ENCODE measurements at places on chromosomes 3 and 15.
A peak's percentile ranks its signal among the peaks of the same experiment; 100 is the strongest.

DNA sequence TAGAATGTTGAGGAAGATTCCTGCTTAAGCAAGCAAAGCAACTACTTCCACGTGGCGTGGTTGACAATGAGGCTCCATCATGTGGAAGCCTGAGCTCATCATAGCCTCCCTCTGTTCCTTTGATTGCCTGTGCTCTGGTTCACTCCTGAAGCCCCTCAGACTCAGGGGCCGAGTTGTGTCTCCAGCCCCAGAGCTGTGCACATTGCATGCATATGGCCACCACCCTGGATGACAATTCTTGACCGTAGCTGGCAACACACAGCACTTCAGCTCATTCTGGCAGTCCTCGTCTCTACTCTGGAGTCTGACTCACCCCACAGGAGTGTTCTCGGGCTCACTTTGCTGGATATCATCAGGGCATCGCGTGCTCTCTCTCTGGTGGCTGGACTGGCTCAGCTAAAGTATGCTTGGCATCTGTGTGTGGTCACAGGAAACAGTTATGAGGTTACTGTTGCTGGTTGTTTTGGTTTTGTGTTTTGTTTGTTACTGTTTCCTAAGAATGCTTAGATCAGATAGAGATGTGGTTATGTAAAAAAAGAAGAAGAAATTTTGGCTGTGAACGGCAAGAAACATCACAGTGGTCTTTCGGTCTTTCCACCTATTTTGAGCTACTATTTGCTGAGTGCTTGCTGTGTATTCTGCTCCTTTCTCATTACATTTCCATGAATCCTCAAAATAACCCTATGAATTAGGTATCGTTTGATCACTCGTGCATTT lies 41.6 kb upstream of the MRPS22 start:
- no peak for DNase-seq

GRCh38 chr3:177429079-177429478 lies 231.8 kb upstream of the TBL1XR1 start:
- DNase-seq = no peak

DNA sequence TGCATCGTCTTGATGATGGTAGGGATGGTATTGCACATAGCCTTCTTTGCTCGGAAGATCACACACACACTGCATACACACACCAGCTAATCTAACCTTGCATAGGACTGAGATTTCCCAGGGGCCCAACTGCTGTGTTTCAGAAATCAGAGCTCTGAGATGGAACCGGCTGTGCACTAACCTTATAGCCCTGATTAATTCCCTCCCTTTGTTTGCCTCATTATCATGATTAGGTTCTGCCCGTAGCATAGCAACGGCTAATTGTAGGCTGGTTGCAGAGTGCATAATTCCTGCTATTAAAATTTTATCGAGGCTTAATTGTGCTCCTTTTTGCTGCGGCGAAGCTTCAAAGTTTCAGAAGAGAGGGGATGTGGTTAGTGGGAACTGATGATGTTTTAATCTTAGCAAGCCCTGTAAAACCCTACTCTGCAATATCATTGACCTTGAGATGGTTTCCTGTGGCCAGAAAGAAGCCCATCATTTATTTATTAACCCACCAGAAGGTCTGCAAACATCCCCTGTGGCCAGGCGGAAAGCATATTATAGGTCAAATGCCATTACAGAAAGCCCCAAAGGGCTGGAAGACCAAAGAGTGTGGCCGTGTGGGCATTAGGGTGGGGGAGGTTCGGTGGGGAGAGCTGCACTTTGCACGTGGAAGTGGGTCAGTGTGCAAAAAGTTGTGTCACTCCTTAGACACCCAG lies 56.2 kb upstream of the GLCE start:
- no peak for DNase-seq

DNA sequence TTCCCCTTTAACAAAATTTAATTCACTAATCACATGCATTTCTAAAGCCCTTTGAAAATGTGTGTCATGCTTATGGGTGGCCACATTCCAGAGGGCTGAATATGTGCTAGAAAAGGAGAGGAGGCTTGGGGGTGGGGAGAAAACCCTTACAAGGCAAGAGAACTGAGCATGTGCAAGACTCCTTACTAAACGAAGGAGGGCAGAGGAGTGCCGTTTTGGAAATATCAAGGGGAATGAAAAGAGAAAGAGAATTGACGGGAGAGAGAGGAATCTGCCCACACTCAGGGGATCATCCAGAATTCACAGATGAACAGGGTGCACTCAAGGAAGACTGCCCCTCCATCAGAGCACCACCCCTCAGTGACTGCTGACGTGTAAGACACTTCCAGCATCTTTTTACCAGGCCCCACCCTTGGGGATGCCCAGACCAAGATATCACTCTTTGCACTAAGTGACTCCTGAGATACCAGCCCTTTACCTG lies 37.9 kb upstream of the TSC22D2 start:
- no peak for DNase-seq

GRCh38 chr3:47661121-47661752 lies 82.6 kb upstream of the CSPG5 start:
- no peak for DNase-seq

DNA sequence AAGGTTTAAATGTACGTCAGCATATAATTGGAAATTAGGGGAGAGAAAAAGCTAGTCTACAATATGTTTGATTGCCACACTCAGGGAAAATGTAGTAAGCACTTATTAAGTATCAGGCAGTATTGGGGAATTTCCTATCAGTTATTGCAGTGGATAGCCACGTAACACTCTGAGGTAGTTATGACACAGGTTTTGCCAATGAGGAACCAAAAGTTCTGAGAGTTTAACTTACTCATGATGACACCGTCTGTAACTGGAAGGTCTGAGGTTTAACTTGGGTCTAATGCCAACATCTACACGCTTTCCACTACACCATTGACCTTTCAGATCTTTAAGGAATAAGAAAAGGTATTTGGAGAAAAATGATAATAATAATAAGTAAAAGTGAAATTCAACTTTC lies 89.5 kb downstream of the ZMAT3 start:
- no peak for DNase-seq

DNA sequence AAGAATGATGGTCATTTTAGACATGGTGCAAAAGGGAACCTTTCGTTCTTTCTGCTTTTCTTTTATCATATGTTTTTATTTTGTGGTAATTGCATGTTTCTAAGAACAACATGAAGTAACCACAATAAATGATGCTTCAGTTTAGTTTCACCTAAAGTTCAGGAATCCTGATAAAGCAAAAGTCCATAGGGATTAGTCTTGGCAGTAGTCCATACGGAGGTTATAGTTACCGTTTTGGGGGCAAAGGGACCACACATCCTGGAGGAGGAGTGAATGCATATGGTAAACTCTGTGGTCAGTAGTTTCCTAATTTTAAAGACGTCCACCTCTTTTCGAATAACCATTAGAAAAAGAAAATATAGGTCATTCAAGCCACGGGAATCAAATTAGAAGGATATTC lies 141.5 kb downstream of the MCTP2 start:
- no peak for DNase-seq

DNA sequence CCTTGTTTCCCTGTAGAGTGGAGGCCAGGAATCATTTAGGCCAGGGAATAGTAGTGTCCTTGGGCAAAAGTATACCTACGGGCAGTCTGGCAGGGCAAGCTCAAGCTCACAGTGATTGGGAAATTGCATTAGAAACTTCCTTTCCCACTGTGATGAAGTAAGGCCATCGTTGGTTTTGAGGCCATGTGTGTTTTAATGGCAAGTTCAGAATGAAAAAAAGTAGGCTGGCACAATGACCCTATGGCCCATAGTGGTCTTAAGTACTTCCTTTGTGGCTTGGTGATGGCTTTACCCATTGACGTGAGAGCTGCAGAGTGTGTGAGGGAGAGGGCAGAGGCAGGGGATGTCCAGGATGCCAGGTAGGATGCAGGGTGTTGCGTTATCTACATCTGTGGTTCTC lies 28.8 kb downstream of the LIMD1 start:
- DNase-seq = no peak

GRCh38 chr15:26525096-26525495 lies 247.8 kb downstream of the GABRB3 start:
- no peak for DNase-seq

DNA sequence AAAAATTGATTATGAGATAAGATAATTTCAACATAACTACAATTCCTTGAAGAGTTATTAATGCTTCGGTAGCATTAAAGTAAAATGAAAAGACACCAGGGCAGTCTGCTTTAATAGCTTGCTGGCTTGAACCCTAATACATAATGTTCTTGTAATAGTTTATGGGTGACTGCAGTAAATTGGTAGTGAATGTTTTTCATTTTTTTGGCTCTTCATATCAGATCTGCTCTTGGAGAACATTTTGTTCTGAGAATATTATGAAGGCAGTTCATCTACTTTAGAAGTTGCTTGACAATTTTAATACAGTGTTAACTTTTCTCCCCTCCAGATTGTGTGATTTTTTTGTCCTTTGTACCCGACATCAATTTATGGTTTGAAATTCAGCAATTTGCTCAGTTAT lies 128.4 kb downstream of the ZBTB20 start:
- no peak for DNase-seq

GRCh38 chr3:44687898-44688297 lies 24.6 kb upstream of the ZNF502 start:
- no peak for DNase-seq

DNA sequence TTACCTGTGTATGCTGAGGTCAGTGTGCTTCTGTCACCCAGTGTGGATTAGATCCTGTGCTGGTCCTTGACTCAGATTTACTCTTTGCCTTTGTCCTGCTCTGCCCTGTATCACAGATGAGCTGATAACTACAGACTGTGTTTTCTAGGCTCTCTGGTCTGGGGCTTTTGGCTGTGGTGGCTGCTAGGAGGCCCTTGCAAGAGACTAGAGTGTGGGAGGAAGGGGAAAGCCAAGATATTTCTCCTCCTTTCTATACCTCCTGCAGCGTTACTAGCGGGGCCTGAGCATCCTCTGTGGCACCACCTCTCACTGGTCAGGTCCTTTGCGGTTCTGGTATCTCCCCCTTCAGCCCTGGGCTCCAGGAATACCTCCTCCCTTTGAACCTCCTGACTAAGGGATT lies 282.3 kb upstream of the TBC1D5 start:
- DNase-seq = no peak

- DNase-seq = no peak
These were observed 28.6 kb upstream of the PLXNA1 start for GRCh38 chr3:126954141-126954842.

GRCh38 chr3:142337994-142338393 lies 109.8 kb downstream of the XRN1 start:
- DNase-seq = no peak

GRCh38 chr15:36590838-36591237 lies 11.4 kb downstream of the CDIN1 start:
- DNase-seq = no peak

DNA sequence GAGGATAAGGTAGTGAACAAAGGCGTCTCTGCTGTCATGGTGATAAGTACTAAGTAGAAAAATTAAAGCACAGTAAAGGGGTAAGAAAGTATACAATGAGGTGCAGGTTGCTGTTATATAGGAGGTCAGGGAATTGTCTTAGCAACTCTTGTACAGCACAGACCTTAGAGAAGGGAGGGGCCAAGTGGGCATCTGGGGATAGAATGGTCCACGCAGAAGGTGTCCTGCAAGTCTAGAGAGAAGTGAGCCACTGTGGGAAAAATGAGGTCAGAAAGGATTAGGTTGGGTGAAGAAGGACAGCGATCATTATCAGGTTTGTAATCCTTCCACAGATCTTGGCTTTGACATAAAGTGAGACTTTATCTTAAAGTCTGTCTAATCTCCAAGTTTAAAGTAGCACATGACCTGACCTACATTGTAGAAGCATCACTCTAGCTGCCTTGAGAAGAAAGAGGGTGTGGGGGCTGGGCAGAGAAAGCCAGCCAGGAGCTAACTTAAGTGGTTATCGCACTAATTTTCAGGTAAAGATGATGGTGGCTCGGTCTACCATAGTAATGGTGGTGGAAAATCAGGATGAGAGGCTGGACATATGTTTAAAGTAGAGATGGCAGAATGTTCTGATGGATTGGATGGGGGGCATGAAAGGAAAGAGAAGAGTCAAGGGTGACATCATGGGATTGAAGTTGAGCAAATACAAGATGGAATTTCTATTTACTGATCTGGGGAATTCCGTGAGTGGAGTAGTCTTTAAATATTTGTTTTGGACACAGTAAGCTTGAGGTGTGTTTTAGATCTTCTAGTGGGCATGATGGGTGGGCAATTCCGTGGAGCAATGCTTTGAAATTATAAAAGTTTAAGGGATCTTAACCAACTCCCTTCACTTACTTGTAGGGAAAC lies 919.2 kb downstream of the ROBO1 start:
- no peak for DNase-seq

DNA sequence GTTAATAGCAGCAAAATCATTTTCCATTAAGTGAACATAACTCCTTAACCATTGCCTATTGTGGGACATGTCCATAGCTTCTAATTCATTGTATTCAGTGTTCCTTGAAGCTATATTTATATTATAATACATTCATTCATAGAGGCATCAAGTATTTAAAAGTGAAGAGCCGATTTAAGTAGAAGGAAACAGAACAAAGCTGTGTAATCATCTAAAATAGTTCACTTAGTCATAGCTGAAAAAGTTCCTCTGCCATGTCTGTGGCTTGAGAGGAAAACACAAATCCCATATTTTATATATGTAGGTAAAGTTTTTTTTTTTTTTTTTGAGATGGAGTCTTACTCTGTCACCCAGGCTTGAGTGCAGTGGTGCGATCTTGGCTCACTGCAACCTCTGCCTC lies 54.5 kb downstream of the TMEM108 start:
- no peak for DNase-seq

GRCh38 chr3:11155341-11156025 lies 1.2 kb downstream of the HRH1 start:
- DNase-seq = peak; percentile 18

DNA sequence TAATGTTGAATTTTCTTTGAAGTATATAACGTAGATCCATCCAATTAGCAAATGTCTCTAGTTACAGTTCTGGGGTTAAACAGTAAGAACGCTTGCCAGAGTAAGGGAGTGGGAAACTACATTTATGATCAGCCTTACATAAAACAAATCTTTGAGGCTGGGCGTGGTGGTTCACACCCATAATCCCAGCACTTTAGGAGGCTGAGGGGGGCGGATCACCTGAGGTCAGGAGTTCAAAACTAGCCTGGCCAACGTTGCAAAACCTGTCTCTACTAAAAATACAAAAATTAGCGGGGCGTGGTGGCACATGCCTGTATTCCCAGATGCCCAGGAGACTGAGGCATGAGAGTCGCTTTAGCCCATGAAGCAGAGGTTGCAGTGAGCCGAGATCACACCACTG lies 50.1 kb upstream of the GATM start:
- DNase-seq = no peak

GRCh38 chr3:183116025-183116614 lies 16.8 kb upstream of the MCCC1 start:
- DNase-seq = peak; percentile 100

- DNase-seq = no peak
These were observed 241.8 kb downstream of the ADAMTS17 start for GRCh38 chr15:100099976-100100375.

GRCh38 chr3:185645596-185646381 lies 59.7 kb downstream of the SENP2 start:
- DNase-seq = no peak

DNA sequence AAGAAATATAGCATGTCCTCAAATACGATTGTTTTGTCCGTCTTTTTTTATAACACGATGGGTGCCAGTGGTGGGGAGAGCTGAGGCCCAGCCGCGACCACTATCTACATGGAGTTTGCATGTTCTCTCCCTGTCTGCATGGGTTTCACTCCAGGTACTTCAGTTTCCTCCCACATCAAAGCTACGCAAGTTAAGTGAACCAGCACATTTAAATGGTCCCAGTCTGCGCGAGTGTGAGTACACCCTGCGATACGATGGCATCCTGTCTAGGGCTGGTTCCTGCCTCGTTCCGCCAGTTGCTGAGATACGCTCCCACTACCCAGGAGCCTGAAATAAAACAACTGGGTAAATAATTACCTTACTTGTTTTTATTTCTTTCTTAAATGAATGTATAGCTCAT lies 40.6 kb downstream of the ATP13A3 start:
- DNase-seq = no peak

GRCh38 chr3:39269528-39269927 lies 10.3 kb downstream of the CX3CR1 start:
- DNase-seq = no peak

All from NCI-H524 treated with DMSO at 0.1 percent for 48 hours (cell line).